ENCODE measurements at places on chromosomes 1 and 21.

DNA sequence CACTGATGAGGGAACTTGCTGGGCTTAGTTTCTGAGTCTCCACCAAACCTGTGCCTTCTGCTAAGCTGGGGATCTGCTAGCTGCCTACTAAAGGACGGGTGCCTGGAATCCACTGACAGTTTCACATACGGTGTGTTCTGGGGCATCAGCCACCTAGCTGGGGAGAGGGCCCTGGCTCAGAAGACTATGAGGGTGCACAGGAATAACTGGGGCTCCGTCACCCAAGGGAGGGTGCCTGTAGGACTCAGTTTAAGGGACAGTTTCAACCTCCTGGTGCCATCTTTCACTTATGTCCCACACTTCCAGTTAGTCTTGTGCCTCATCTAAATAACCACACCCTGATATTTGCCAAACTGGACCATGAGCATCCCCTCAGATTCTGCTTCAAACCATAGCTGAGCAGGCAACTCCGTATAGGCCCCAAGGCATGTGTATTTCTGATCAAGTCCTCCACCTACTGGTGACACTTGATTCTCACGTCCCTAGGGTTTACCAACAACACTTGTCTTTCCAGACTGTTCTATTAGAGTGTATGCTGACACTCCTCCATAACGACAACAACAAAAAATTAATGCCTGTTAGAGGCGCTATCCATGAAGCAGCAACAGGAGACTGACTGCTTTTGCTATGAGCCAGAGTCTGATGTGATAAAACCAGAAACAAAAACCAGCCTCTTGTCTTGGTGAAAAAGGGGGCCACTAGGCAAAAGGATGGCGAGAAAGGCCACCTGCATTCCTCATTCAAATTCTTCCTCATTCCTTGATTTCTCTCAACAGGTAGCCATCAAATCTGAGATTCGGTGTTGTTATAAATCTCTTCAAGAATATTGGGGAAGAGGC lies 55.0 kb upstream of the PAXBP1 start:
- peak; percentile 68 for DNase-seq

DNA sequence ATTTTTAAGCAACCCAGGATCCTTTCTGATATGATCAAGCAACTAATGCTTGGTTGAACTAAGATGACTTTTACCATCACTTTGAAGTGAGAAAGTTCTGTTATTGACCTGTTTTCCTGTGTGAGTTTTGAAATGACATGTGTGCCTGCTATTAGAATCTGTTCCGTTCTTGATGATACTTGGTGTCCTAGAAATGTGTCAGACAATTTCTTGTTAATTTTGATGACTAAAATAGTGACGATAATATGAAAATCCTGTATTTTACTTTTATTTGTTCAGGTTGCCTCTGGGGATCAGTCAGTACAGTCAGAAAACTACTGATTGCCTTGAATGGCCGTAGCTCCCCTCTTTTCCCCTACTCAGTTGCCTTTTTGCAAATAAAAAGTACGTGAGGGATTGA lies 228.0 kb downstream of the RYR2 start:
- DNase-seq: no peak

DNA sequence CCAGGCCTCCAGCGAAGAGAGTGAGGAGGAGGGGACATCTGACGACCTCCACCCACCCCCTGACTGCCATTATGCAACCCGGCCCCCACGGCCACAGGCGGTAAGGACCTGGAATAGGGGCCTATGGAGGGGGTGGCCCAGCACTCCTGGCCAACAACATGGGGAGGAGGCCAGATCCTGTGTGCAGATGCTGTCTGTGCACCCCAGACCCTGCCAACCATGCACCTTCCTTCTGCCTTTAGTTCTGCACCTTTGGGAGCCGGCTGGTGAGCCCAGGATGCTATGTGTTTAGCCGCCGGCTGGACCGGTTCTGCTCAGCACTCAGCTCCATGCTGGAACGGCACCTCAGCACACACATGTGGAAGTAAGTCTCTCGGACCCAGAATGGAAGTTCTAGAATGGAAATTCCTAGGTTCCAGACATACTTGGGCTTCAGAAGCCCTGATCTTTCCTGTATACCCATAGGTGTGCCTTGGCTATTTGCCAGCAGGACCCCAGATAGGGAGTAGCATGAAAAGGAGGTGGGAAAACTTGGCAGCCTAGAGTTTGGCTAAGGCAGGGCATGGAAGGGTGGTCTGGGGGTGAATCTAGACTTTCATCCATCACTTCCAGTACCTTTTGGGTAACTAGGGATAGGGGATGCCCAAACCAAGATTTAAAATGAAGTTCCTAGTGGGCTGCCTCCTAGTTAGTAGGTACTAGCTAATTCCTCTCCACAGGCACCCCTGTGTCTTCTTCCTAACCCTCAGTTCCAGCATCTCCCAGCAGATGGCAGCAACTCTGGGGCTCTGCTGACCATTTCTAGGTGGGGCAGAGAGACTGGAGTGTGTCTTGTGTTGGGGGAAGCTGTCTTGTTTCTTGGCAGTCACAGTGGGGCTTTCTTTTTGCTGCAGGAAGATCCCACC lies 3.6 kb upstream of the CYB561D1 start:
- DNase-seq: peak; percentile 71

DNA sequence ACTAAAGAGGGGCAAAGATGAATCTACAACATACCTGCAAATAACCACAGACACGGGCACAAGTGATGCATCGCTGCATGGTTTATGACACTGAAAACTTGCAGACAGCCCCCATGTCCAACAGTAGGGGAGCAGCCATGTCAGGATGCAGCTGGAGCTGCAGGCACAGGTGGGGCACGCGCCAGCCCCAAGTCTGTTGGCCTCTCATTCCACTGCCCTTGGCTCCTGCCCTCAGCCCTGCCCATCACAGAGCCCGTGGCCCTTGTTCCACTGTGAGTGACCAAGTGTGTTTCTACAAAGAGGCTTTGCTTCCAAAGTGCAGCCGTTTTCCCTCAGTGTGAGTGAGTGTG lies 3.2 kb upstream of the PADI4 start:
- no peak for DNase-seq

DNA sequence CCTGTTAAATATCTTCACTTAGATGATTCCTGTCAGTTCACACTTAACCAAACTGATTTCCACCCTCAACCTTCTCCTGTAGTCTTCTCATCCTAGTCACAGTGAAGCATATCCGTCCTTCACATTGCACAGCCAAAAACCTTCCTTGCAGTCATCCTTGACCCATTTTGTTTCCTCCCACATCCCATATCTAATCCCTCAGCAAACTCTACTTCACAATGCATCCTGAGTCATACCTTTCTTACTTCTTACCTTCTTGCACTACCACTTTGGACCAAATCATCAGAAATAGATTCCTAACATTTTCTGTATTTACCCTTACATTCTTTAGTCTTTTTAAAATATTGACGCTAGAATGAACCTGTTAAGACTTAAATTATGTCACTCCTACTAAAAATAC lies 86.9 kb downstream of the OLFML2B start:
- no peak for DNase-seq

DNA sequence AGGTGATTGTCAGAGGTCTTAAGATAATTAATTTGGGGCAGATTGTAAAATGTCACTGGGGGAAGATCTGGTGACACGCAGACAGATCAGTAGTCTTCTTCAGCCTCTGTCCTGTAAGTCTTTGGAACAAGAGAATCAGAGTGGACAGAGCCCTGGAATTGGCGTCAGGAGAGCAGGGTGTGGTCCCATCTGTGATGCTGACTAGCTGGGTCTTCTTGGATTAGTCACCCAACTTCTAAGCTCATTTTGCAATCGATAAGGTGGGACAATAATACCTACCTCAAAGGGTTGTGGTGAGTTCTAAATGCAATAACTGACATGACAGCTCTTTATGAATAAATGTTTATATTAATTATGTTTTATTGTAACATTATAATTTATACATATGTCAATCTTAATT lies 4.8 kb downstream of the FASLG start:
- DNase-seq: no peak

- peak; percentile 22 for DNase-seq
Observed at GRCh38 chr1:218409946-218410510, 64.9 kb downstream of the TGFB2 start.

GRCh38 chr1:201381130-201381529 lies 3.6 kb upstream of the TNNT2 start:
- no peak for DNase-seq

GRCh38 chr1:53681977-53682685 lies 56.8 kb downstream of the GLIS1 start:
- DNase-seq: peak; percentile 31

DNA sequence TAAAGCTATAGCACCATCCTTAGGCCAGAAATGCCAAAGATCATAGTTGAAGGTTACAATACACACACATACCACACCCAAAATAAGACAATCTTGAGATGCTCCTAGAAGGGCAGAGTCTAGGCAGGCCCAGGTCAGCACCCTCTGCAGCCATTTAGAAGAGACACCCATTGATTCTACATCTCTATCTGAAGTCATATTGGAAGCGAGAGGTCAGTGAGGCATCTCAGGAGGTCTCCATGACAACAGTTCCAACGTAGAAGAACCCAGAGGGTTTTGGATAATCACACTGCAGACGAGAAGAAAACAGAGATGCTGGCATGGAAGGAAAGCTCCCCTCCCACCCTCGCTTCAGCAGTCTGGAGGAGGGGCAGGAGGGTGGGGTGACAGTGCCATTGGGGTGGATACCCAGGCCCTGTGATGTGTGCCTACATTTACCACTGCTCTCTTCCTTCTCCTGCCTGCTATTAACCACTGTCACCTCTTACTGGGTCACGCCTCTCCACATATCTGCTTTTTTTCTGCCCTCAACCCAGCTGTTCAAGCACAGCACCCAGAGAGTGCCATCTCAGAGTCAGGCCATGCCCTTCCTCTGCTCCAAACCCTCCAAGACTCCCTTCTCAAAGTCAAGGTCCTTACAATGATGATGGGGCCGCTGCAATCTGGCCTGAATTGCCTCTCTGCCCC lies 6.2 kb downstream of the TMCO4 start:
- DNase-seq: no peak

GRCh38 chr1:200036619-200037270 lies 9.2 kb downstream of the NR5A2 start:
- no peak for DNase-seq

- DNase-seq: peak; percentile 28
Observed at GRCh38 chr1:36349241-36349671, 25.8 kb upstream of the EVA1B start.

Data from fibroblast of skin of scalp (primary cell).